ENCODE measurements at places on chromosomes 5 and 9.

GRCh38 chr5:158390577-158390976 is 531.6 kb upstream of the CLINT1 start:
- no peak for DNase-seq

DNA sequence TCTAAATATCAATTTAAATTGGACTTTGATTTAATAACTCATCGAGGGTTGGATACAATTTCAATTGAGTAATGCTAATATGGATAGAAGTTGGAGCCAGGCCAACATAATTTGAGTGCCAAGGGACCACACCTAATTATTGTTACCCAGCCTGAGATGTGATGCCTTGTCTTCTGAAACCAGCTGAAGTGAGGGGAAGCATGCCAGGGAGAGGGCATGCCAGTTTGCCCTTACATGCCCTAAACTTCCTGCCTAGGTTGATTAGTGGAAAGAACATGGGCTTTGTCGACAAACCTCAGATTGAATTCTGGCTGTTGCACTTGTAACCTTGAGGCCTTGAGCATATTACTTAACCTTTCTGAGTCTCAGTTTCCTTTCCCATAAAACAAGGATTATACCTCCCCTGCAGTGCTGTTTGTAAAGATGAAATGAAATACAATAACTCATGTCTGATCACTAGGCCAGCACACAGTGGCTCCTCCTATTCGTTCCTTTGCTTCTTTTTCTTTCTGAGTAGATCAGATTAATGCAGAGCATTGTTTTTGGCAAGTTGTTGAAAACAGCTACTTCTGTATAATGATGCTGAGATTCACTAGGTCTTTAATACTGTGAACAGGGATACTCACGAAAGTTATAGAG is 412.8 kb downstream of the TLE4 start:
- no peak for DNase-seq

- no peak for DNase-seq
These were observed 63.0 kb upstream of the PTPN3 start for GRCh38 chr9:109561137-109561536.

- no peak for DNase-seq
These were observed 211.6 kb upstream of the MPDZ start for GRCh38 chr9:13491138-13491492.

DNA sequence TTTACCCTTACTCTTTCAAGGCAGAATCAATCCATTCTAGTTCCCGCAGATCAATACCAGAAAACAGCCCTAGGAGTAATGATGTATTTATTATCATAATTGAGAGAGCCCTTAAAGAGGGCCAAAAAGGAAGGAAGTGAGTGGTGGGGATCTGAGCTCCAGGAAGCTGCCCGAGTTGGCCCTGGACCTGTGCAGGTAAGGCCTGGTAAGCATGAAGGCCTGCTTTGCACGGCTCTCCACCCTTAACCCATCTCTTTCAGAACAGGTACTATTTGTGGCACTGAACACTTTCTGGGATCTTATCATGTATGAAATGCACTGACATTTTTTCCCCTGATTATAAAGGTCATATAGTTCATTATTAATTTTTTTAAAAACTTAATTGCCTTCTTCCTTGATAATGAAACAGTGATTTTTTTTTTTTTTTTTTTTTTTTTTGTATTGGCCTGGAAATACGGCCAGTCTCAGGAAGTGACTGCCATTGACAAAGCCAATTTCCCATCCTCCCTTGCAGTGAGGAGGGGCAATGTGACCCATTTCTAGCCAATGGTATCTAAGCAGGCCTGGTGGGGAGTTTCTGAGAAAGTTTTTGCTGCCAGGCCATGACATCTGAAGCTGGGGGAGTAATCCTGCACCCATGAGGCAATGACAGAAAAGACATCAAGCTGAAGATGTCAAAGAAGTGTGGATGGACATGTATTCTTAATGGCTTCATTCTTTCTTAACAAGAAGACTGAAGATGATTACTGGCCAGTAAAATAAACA is 6.3 kb upstream of the MVB12B start:
- no peak for DNase-seq
